ENCODE measurements at places on chromosomes 7 and 10.

- DNase-seq, result no peak
Measured at GRCh38 chr7:47074702-47075153, 507.2 kb downstream of the TNS3 start.

GRCh38 chr10:103742824-103743223 lies 112.6 kb downstream of the SH3PXD2A start:
- no peak for DNase-seq

DNA sequence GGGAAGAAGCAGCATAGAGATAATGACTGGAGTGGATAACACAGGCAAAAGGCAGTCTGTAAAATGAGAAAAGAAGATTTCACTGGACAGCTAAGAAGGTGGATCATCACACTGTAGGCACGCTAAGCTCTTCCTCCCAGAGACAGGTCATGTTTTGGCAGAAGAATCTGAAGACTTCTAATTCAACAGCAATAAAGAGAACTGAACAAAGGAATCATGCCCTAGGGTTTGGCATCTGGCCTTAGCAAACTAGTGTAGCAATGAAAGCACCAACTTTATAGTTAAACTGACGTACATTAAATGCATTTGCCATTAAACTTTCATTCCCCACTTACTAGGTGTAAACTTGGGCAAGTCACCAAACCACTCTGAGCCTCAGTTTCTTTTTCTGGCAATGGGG lies 84.4 kb upstream of the SEM1 start:
- DNase-seq, result no peak

DNA sequence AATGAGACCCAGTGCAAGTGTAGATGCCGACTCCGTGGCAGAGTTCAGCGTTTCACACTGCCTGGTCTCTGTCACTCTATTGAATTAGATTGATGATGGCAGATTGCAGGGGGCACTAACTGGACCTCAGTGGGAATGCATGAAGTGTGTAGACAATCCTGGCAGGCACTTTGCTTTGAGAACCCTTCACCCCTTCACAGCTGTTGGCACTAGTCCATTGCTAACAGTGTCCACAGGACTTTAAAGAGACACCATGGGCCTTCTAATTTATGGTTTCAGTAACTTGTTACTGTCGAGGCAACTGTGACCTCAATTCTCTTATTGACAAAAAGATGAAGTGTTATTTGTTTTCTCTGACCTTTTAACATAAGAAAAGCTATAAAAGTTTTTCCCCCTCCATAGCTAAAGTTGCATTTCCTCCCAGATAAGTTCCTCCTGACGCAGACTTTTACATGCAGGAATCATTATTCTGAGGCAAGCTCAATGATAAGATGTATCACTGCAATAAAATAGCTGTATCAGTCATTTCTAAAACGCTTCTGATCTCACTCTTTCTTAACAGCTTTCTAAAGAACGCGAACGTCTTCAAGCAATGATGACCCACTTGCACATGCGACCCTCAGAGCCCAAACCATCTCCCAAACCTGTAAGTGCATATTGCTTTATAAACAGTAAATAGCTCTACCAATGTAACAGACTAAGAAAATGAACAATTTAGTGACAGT lies 238.9 kb downstream of the FOXP2 start:
- no peak for DNase-seq

DNA sequence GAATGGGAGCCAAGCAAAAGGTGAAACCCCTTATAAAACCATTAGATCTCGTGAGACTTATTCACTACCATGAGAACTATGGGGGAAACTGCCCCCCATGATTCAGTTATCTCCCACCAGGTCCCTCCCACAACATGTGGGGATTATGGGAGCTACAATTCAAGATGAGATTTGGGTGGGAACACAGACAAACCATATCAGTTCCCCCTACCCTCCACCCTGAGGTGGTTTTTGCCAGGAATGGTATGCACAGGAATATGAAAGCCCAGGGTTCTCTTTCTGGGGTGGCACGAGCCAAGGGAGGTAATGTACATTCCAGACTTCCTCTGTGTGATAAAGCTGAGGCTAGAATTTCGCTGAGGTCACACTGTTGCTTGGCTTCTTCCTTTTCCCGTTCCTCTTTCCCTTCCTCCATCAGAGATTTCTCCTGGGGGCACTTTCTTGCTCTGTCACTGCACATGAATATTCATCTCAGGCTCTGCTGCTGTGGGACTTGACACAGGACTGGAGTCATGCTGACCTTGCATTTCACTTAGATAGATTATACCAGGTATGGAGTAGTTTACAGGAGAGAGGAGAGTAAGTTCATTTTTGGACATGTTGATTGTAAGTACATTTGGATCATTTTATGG lies 347.0 kb upstream of the MTPN start:
- no peak for DNase-seq

DNA sequence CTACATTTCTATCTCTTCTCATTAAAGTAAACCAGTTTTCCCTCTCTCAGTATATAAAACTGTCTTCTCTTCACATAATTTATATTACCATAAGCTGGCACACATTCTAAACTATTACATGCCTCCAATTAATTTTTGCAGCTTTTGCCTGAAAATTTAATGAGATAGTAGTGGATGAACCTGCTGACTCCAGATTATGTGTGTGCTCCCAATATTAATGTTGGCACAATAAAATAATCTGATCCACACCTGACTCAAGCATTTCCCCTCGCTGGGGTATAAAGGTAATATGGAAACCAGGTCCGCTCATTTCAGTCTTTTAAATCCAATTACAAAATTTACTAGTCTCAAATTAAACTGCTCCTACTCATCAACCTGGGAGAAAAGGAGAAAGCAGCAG lies 63.4 kb downstream of the CTBP2 start:
- DNase-seq, result no peak

GRCh38 chr7:22771194-22771871 lies 44.3 kb downstream of the IL6 start:
- DNase-seq, result no peak

DNA sequence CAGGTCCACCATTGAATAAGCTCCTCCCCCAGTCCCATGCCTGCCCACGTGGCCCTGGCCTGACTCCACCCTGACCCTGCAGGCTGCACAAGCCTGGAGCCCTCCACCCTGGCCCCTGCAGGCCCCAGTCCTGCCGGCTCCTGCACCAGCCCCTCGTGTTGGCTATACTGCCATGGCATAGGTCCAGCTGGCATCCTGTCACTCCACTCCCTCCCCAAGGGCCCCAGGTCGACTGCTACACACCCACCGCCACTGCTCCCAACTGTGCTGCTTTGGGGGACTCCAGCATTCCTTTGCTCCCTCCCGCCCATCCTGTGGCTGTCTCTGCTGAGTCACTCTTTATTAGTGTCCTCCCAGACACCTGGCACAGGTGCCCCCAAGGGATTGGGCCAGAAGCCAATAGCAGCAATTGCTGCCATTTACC lies 32.4 kb upstream of the HSPA12A start:
- DNase-seq, result no peak

DNA sequence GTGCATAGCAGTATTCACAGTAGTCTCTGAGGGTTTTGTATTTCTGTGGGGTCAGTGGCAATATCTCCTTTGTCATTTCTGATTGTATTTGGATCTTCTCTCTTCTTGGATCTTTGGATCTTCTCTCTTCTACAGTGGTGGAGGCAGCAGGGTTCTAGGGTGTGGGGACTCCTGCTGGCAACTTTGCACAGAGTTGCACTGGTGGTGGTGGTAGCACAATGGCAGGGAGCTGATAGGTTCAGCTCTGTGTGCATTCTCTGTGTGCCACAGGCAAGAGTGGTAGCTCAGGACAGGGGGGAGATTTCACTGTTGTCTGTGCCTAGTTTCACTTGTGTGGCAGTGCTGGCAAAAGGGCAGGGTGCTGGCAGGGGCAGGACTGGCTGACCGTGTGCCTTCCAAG lies 35.1 kb upstream of the PRSS37 start:
- DNase-seq, result no peak

DNA sequence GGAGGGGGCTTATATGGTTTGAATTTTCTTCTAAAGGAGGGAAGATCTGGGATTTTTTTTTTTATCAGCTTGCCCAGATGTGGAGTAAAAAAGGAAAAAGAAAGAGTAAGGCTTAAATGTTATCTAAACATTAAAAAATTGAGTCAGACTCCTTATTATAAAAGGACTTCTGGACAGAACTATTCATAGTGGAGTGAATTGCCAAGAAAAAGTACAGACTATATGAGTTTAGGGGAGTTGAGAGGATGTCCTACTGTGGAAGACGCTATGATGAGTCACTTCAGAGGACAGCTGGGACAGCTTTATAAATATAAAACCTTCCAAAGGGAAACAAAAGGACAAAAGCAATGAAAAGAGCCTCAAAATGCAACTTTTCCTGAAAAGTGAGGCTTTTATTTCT lies 73.0 kb downstream of the TFPI2 start:
- no peak for DNase-seq

GRCh38 chr7:76296743-76297740 lies 5.4 kb upstream of the HSPB1 start:
- DNase-seq, result no peak

- DNase-seq, result no peak
Measured at GRCh38 chr7:102916881-102917280, 4.1 kb downstream of the LRRC17 start.

DNA sequence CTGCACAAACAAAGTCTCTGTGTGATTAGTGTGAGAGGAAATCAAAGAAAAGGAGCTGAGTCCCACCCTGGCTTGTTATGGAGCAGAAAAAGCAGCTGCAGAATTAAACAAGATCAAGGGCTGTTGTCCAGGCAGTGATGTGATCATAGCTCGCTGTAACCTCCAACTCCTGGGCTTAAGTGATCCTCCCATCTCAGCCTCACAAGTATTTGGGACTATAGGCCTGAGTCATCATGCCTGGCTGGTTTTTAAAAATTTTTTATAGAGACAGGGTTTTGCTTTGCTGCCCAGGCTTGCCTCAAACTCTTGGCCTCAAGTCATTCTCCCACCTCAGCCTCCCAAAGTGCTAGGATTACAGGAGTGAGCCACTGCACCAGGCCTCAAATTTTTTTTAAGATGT lies 88.9 kb downstream of the IPMK start:
- DNase-seq, result no peak

DNA sequence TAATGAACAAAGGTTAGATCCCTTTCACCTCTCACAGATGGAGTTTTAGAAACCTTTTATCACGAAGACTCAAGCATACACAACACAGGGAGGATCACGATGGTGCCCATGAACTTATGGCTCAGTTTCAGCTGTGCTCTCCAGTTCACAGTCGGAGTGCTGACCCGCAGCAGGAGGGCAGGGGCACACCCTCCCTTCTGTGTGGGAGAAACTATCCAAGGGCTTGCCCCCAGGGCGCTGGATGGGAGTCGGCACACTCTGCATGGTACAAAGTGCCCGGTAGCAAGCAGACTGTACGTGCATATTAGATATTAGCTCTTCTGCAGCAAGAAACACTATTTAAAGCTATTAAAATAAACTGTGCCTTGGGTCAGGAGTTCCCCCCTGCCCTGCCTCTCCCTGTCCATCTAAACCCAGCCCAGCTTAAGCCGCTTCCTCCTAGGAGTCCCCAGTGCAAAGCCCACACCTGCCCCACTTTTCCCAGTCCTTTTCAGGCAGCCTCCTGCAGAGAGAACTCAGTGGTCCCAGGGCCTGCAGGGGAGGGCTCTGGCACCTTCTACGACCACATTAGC lies 76.5 kb downstream of the CHST15 start:
- DNase-seq, result no peak

DNA sequence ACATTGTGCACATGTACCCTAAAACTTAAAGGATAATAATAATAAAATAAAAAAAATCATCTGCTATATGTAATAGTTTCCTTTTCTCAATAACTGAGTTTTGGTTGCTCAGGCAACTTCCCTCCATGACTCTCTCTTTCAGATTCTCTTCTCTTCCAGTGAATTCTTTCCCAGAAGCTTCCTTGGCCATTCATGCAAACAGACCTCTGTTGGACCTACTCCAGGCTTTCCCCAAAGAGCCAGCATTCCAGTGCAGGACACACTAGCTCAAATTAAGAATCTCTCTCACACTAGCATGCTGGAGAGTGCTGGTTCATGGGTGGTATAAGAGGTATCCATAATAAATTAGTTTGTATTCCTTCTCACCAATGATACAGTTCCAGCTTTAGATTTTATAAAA lies 31.0 kb upstream of the ZEB1 start:
- DNase-seq, result no peak

DNA sequence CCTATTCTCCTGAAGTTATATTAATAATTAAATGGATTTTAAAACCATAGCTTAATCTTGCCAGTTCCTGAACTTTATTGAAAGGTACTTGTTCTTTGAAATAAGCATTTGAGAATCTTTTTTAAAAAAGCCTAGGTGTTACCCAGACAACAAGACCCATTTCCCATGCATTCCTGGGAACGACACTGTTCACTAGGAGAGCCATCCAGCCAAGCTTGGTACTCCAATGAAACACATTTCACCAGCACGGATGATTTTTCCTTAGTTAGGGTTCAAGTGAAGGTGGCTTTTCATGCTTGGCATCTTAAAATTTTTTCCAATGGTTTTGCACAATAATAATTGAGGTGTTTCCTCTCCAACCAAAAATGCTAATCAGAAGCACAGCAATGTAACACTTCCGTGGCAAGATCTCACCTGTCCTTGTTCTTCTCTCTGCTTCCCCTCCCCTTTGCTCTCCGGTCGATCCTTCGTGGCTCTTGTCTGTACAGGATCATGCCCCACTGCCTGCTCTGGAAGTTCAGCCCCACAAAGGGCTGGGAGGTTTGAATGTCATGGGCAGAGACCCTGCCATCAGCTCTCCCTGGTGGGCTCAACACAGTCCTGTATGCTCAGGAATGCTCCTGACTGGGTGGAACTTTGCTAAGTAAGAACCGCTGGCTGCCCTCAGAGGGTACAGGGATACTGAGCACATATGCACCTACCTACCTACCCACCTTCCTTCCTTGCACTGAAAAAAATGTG lies 69.7 kb upstream of the AQP1 start:
- DNase-seq, result no peak

DNA sequence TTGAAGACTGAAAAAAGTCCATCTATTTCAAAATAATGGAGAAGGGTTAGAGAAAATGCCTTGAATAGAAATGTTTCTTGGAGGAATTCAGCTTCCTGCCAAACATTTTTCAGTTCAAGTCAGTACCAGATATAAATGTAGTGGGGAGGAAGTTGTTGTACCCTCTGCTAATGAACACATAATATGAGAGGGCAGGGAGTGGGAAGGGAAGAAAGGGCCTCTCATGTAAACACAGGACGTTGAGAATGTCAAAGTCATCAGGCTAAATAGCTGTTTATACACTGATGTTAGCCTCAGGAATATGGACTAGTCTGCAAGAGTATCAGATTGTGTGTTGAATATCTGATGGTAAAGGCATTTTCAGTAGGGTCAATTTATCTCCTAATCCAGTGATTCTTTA lies 37.0 kb downstream of the GPR37 start:
- no peak for DNase-seq

- DNase-seq, result no peak
Measured at GRCh38 chr7:106126170-106126938, 14.2 kb upstream of the SYPL1 start.

DNA sequence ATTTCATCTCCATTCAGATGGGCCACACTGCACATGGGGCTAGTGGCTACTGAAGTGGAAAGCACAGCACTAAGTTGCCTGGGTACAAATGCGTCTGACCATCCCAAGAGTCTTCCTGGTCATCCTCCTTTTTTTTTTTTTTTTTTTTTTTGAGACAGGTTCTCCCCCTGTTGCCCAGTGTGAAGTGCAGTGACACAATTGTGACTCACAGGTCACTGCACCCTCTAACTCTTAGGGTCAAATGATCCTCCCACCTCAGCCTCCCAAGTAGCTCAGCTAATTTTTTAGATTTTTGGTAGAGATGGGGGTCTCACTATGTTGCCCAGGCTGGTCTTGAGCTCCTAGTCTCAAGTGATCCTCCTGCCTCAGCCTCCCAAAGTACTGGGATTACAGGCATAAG lies 3.4 kb upstream of the TRRAP start:
- no peak for DNase-seq

Data from GOT3 (cell line).